ENCODE measurements at places on chromosomes 11 and 22.

DNA sequence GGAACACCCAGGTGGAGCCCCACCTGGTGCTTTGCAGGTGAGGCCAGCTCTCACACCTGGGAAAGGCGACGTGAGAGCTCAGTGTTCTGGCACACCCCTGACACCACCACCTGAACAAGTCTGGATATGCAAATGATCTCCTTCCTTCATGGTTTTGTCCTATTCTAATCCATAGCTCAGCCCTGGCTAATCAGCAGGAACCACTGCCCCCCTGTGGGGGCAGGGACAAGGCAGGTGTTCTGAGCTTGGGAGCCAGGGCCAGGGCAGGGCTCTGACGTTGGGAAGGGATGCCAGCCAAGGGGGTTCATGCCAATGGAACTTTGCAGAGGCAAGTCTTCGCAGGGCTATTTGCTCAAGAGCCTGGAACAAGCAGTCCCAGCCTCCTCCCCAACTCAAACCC, 144.2 kb downstream of the TRIM29 start:
- H3K4me3 ChIP-seq, result no peak overlapping the region
- no peaks in the 10 kb centered on the region for H3K4me1 ChIP-seq
- no peak overlapping the region for H3K27ac ChIP-seq
- H3K36me3 ChIP-seq, result no peaks in the 10 kb centered on the region

DNA sequence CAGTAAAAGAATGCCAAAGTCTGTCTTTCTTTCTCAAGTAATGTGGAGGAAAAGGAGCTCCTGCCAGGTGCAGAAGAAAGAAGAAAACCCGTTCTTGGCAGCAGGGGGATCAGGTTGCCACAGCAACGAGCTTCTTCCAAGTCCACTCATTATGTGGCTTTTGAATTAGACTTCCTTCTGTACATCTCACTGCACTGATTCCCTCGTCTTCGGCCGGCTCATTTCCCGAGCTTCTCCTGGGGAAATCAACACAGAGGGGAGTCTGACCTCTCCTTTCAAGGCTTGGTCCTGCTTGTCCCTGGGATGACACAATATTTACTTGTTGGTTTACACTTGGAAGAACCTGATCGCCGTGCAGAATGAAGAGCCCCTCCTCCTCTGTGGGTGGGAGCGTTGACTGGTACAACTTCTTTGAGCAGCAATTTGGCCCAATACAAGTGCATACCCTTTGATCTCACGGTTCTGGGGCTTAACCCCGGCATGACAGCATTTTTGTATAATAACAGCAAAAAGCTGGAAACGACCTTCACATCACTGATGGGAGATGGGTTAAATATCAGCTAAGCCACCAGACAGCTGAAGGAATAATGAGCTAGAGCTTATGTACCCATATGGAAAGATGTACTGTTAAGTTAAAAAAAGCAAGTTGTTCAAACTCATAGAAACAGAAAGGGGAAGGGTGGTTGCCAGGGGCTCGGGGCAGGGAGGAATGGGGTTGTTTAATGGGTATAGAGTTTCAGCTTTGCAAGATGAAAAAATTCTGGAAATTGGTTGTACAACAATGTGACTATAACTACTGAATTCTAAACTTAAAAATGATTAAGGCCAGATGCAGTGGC, 35.4 kb downstream of the MCHR1 start:
- no peak overlapping the region for H3K4me3 ChIP-seq
- DNase-seq, result no peak
- H3K27ac ChIP-seq, result no peak overlapping the region
- peaks cover 15% of the 10 kb centered on the region for H3K4me1 ChIP-seq

DNA sequence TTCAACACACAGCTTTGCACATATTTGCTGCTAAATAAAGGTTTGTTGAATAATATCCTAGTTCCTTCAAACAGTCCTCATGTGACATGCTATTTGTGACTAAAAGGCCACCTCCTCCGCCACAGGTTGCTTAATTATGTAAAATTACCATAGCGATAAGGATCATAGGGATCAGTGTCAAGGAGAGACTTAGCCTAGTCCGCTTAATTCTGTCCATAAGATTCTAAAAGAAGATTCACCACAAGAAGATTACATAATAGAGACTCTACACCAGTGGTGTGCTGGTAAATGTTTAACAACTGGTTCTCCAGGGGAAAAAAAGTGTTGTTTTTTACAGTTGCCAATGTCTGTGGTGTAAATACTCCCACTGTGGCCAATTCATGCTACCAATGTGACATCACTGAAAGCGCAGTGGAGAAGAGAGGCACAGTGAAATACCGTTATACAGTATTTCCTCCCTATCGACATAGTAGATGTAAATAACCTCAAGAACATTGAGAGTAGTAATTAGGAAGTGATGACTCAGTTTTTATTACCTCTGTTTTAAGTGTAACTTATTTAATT, 4.2 kb upstream of the CHRDL2 start:
- H3K27me3 ChIP-seq, result peaks cover 24% of the 10 kb centered on the region
- no peak overlapping the region for H3K4me3 ChIP-seq
- DNase-seq, result no peak
- H3K4me1 ChIP-seq, result peaks cover 10% of the 10 kb centered on the region

DNA sequence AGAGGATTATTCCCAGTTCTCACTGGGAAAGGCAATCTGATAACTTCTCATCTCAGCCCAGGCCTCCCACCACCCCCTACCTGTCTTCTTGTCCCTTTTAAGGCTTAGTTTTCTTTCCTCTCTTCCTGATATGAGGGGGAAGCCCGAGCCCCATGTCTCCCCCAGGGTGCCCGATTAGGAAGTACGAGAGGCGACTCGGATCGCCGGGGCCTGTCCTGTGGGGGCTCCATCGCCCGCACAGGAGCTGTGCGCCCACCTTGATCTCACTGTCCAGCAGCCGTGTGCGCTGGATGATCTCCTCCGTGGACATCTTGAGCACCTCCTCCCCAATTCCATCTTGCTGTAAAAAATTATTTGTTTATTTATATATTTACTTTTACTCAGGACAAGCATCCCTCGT, 628 bp downstream of the PSMC3 start:
- H3K27me3 ChIP-seq, result no peaks in the 10 kb centered on the region
- H3K4me1 ChIP-seq, result peaks cover 30% of the 10 kb centered on the region
- peak overlapping the region; percentile 100 for H3K4me3 ChIP-seq
- H3K27ac ChIP-seq, result peak overlapping the region; percentile 84
- H3K36me3 ChIP-seq, result peaks cover 35% of the 10 kb centered on the region

- no peak for DNase-seq
- H3K4me1 ChIP-seq, result peaks cover 34% of the 10 kb centered on the region
- H3K4me3 ChIP-seq, result no peak overlapping the region
Measured at GRCh38 chr11:111413849-111414248, 34.8 kb upstream of the POU2AF1 start.

DNA sequence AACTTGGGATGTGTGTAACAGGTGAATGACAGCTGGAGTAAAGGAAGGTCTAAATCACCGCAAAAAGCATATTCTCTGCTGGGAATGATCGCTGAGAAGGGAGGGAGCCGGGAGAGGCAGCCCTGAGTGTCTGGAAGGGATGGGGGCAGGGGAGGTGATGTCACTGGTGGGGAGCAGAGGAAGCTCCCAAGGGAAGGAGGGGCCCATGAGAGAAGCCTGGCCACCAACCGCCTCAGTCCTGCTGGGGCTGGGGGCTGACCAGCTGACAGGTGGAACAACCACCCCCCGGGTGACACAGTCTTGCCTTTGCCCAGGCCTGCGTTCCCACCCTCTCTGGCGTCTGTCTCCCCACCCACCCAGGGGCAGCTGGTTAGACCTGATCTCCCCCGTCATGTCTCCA, 6.0 kb upstream of the FLRT1 start:
- H3K27me3 ChIP-seq, result peaks cover 35% of the 10 kb centered on the region
- no peak overlapping the region for H3K4me3 ChIP-seq
- DNase-seq, result no peak
- peaks cover 8% of the 10 kb centered on the region for H3K4me1 ChIP-seq
- no peaks in the 10 kb centered on the region for H3K36me3 ChIP-seq

GRCh38 chr22:31584804-31585160, 77.2 kb downstream of the PISD start:
- no peak overlapping the region for H3K4me3 ChIP-seq
- H3K27ac ChIP-seq, result peak overlapping the region; percentile 49
- H3K27me3 ChIP-seq, result no peaks in the 10 kb centered on the region
- DNase-seq, result no peak

- peak overlapping the region; percentile 73 for H3K4me3 ChIP-seq
- no peaks in the 10 kb centered on the region for H3K27me3 ChIP-seq
- peaks cover 21% of the 10 kb centered on the region for H3K4me1 ChIP-seq
Measured at GRCh38 chr22:19290400-19291217, 910 bp downstream of the CLTCL1 start.

GRCh38 chr11:116502641-116503061, 270.1 kb downstream of the BUD13 start:
- DNase-seq, result no peak
- H3K4me1 ChIP-seq, result no peaks in the 10 kb centered on the region
- peaks cover 35% of the 10 kb centered on the region for H3K27me3 ChIP-seq
- H3K4me3 ChIP-seq, result no peak overlapping the region
- no peaks in the 10 kb centered on the region for H3K36me3 ChIP-seq
- H3K27ac ChIP-seq, result no peak overlapping the region

GRCh38 chr11:68064926-68065325, 26.1 kb downstream of the TCIRG1 start:
- H3K27me3 ChIP-seq, result no peaks in the 10 kb centered on the region
- peaks cover 3% of the 10 kb centered on the region for H3K36me3 ChIP-seq
- H3K4me3 ChIP-seq, result no peak overlapping the region
- H3K4me1 ChIP-seq, result no peaks in the 10 kb centered on the region
- DNase-seq, result no peak

DNA sequence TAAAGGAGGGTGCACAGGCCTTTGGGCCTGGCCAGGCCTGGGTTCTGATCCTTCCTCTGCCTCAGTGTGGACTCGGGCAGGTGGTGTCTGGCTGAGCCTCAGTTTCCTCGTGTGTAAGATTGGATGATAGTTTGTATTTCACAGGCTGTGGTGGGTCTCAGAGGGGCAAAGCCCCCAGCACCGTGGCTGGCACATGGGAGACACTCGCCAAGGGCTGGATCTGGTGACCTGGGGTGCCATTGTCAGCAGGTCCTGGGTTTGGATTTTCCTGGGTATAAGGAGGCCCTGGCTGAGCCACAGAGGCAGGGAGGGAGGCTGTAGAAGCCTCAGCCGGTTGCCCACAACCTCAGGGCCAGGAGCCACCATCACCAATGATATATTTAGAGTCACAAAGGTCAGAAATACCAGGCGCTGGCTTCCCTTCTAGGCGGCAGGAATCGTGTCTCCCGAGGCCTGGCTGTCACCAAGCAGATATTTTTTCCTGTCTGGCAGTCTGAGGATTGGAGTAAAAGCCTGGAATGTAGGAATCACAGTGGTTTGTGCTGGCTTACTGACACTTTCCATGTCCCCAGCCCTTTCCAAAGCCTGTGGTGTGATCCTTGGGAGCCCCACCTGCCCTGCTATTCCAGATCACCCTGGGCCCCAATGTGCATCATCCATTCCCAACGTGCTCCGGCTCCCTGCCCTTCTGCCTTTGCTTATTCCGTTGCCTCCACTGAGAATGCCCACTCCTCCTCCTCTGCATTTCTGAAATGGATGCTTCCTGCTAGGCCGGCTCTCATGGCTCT, 15.6 kb downstream of the KCNC1 start:
- H3K27me3 ChIP-seq, result no peaks in the 10 kb centered on the region
- H3K27ac ChIP-seq, result no peak overlapping the region
- H3K36me3 ChIP-seq, result no peaks in the 10 kb centered on the region
- DNase-seq, result no peak

Data from CD4-positive, alpha-beta T cell (primary cell).